ENCODE measurements at places on chromosomes 2 and 18.

GRCh38 chr2:164384434-164384833 is 236.8 kb downstream of the GRB14 start:
- DNase-seq: no peak

DNA sequence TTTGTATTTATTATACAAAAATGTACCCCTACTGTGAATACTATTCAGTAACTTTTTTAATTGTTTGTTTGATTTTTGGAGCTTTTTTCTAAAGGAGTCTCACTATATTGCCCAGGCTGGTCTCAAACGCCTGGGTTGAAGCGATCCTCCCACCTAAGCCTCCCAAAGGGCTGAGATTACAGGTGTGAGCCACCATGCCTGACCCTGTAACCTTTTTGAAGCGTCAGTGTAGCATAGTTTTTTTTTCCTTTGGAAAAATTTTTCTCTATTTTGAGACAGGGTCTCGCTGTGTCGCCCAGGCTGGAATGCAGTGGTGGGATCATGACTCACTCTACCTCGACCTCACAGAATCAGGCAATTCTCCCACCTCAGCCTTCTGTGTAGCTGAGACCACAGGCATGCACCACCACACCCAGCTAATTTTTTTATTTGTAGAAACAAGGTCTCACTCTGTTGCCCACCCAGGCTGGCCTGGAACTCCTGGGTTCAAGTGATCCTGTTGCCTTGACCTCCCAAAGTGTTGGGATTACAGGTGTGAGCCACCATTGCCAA is 2.0 kb downstream of the GMCL1 start:
- no peak for DNase-seq

- no peak for DNase-seq
Measured at GRCh38 chr2:960061-960736, 9.6 kb downstream of the SNTG2 start.

DNA sequence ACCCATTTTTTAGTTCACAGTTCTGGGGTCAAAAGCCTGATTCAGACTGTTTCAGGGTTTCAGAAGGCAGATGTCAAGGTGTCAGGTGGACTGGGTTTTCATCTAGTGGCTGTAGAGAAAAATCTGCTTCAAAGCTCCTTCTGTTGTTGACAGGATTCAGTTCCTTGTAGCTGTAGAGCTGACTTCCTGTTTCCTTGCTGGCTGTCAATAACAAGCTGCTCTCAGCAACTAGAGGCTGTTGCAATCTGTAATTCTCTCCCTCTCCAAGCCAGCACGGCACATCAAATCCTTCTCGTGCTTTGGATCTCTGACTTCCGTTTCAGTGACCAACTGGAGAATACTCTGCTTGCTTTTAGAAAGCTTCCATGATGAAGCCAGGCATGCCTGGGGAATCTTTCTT is 179.4 kb downstream of the DOK6 start:
- DNase-seq: no peak
